ENCODE measurements at places on chromosomes 1 and 21. TPM values are rescaled to one million over a fixed set of nuclear protein-coding genes. Genes with fewer than 3 reads are reported as not detected.

Gene FCGR2B
- total RNA-seq: 3.1 TPM

Gene NHLH2
- not detected for total RNA-seq

Gene CHAF1B
- total RNA-seq: 36.8 TPM

Gene PADI4
- total RNA-seq: 0.33 TPM

Gene MCOLN3
- not detected for total RNA-seq

Gene KIF2C
- total RNA-seq: 173 TPM

Gene KRTAP19-1
- not detected for total RNA-seq

Gene LYPLAL1
- total RNA-seq: 51.3 TPM

Gene RBM11
- 2.2 TPM for total RNA-seq

Gene BTBD8
- total RNA-seq: 1.5 TPM

GRCh38 chr1:117370071-117370470 lies 2.8 kb downstream of the MAN1A2 start:
- no peak for DNase-seq

- no peak for DNase-seq
Measured at GRCh38 chr1:170929412-170929834, 5.9 kb upstream of the MROH9 start.

DNA sequence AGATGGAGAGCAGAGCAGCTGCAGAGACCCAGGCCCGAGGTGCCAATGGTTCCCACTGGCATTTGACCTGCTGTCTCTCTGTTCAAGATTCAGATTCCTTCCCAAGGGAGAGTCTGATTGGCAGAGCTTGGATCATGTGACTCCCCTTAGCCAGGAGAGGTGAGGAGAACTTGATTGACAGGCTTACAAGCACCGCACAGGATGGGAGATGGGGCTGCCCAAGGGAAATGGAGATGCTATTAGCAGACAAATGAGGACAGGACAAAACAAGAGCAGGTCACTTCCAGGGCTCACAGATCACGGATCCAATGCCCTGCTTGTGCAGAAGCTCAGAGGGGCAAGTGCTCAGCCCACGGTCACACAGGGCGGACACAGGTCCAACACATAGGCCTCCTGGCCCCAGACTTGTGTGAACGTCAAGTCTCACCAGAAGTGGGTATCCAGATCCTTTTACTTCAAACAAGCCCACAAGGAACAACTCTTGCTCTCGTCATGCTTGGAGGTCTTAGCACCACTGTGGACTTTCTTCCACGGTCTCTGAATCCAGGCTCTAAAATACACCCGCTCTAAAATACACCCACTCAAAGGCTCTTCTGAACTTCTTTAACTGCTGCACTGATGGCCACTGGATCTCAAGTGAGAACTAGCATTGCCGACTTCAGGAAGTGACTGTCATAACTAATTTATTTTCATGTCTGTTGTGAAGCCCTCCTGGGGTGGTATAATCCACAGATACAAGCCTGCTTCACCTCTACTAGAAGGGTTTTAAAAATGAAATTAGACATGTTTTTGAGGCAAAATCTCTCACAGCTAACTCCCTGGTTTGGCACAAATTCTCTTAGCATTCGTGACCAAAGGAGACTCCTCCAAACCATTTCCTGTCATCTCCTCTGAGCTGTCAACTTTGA lies 274.9 kb downstream of the RRAGC start:
- DNase-seq: no peak

DNA sequence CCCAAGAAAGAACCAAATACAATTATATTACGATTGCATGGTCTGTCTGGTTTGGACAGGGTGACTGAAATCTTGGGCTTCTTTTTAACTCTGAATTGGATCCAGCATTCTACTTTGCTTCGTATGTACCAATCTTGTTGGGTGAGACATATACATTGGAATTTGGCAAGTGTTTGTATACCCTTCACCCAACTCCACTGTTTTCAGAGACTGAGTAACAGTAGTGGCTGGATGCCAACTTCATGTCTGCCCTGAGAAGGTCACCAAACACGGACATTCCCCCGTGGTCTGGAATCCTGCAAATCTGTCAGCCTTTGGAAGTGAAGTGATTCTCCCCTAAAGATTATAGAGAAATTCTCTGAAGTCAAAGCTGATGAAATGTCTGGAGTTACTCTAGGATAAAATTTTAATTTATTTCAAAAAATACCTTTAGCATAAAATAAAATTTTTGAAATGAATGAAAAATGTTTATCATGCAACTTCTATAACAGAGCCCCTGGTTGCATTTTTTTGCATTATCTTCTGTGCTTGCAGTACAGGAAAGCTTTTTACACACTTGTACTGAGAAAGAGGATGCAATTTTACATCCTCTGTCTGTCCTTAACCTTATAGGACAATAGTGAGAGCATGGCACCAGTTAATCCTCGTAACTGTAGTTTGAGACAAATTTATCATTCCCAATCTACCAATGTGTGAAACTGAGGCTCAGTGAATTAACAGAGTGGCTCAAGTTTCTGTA lies 201.8 kb downstream of the DISC1 start:
- no peak for DNase-seq

- peak; percentile 77 for DNase-seq
Measured at GRCh38 chr21:42227909-42228708, 9.2 kb downstream of the ABCG1 start.

- no peak for DNase-seq
Measured at GRCh38 chr1:225934711-225935110, 6.3 kb downstream of the LEFTY2 start.

GRCh38 chr1:19644681-19645410 lies 735 bp downstream of the NBL1 start:
- DNase-seq: no peak

- DNase-seq: no peak
Measured at GRCh38 chr1:171796592-171796991, 15.1 kb downstream of the METTL13 start.

DNA sequence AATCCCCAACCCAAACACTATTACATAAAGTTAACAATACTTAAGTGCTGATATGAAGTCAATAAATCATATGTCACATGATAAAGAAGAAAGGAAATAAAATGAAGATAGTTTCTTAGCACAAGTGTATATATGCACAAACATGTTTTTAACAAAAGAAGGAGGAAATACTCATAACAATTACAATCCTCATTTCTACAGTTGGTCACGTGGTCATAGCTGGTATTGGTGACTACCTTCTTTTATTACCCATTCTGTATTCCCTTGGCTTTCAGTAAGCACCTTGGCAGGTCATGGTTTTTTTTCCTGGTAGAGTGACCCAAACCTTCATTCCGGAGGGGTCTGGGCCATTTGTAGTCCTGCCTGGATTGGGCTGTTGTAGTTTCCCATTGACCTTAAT lies 137.1 kb upstream of the KCND3 start:
- DNase-seq: no peak

- peak; percentile 24 for DNase-seq
Measured at GRCh38 chr1:93180723-93181613, at the start of gene CCDC18. Gene CCDC18 (plus strand): TSS chr1:93180724. CDS start chr1:93183362, 2,638 bp downstream.

DNA sequence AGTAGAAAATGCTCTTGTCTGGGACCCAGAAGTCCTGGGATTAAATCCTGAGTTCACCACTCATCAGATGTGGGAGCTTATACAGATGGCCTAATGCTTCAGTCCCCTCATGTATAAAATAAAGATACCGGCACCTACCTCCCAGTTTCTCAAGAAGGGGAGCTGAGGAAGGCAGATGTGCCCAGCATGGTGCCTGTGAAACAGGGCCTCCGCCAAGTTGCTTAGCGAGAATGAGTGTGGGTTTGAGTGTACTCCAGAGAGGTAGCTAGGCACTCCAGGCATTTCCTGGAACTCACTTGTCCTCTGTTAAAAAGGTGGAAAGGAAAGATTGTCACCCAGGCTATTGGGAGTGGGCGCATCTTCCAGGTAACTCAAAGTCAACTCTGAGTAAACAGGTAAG lies 37.8 kb downstream of the IER5 start:
- DNase-seq: no peak

DNA sequence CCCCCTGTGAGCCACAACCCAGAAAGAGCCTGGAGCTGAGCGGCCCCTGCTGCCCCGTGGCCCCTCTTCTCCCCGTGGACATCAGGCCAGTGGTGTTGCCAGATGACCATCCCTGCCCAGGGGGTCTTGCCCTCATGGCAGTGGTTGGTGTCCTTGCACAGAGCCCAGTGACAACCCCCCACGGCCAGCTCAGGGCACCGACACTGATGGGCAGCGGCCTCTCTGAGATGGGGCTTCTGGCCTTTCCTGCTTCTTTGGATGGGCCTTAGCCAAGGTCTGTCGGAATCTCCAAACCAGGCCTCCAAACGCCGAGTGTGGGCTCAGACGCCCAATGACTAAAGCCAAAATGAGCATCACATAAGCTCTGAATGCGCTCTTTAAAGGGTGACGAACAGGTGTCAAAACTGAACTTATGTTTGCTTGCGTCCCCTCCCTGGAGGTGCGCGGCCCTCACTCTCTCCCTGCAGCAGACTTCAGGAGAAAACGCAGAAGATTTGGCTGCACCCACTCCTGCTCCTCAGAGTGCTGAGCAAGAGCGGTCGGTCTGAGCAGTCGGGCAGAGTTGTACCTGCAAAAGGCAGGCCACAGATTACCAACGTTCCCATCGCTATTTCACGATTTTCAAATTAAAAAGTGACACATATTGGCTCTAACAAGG lies 41.9 kb downstream of the UBE2G2 start:
- no peak for DNase-seq

GRCh38 chr1:59113876-59114457 lies 182.9 kb upstream of the FGGY start:
- DNase-seq: no peak

DNA sequence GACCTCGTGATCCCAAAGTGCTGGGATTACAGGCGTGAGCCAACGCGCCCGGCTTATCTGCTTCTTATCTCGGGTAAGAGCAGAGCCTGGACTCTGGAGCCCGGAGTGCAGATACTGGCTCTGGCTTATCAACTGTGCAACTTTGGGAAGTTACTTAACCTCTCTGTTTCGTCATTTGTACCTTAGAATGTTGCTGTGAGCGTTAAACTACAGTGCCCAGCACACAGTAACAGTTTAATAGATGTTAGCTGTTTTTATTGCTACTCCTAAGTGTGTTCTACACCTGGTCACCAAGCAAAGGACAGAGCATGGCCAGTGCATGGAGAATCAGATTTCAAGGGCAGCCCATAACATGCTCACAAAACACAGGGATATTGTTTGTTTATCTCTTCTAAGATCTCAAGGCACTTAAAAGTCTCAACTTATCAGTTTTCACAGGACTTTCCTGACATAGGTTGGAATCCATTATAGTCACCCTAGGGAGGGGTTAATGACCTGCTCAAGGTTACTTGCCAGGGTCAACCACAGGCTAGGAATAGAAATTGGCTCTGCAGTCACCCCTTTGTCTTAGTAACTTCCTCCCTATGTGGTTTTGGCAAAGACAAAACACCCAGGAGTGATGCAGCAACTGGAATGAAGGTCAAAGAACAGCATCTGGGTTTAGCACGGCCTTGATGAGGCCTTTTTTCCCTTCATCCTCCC lies 22.5 kb upstream of the SRP9 start:
- peak; percentile 35 for DNase-seq
